ENCODE measurements at places on chromosomes 6 and 20.
A peak's percentile ranks its signal among the peaks of the same experiment; 100 is the strongest.

- DNase-seq, result no peak
Measured at GRCh38 chr20:51121901-51122412, 99.0 kb upstream of the KCNG1 start.

- DNase-seq, result peak; percentile 37
Measured at GRCh38 chr20:35883778-35884540, 70.3 kb downstream of the SCAND1 start.

DNA sequence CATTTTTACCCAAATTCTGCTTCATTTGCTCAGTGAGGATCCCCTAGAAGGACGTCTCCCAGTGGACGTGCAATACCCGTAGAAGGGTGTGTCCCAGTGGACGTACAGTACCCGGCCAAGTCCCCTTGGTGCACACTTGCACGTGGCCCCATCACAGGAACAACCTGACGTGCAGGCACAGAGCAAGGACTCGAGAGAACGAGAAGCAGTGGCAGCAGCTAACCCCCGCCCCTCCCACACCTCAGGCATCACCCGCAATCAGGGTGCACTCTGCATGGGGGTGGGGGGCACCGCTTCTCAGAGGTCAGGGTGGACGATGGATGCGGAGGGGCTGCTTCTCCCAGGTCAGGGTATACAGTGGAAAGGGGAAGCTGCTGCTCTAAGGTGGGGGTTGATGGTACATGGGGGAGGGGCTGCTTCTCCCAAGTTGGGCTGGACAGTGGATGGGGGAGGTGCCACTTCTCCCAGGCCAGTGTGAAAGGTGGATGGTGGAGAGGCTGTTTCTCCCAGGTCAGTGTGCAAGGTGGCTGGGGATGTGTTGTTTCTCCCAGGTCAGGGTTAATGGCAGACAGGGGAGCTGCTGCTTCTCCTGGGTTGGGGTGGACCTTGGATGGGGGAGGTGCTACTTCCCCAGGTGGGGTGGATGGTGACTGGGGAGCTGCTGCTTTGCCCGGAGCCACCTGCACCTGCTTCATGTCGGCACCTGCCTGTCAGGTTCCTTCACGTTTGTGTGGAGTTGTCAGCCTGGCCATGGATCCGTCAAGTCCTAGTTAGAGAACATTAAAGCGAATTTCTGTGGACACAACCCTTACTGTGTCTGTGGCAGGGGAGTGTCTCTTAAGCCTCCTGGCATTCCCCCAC, 1.0 kb upstream of the THBS2 start:
- no peak for DNase-seq

DNA sequence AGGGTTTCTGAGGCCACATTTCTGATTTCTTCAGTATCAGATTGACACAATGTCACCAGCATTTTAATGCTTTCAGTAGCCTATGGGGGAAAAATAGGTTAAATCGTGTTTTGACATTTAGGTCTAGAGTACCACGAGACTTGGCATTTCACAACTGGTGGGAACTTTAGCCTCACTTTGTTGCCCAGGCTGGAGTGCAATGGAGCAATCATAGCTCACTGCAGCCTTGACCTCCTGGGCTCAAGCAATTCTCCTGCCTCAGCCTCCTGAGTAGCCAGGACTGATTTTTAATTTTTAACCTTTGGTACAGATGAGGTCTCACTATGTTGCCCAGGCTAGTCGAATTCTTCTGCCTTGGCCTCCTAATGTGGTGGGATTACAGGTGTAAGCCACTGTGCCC, 11.0 kb upstream of the ARMH2 start:
- no peak for DNase-seq

- DNase-seq, result no peak
Measured at GRCh38 chr20:54250691-54251090, 42.8 kb downstream of the PFDN4 start.

GRCh38 chr6:47016261-47016660, 25.9 kb downstream of the ADGRF1 start:
- DNase-seq, result no peak

- DNase-seq, result no peak
Measured at GRCh38 chr6:19268117-19268516, 569.1 kb upstream of the ID4 start.

All from 8988T (cell line).